ENCODE measurements at places on chromosomes 11 and 22. TPM values are rescaled to one million over a fixed set of nuclear protein-coding genes. Genes with fewer than 3 reads are reported as not detected.
A peak's percentile ranks its signal among the peaks of the same experiment; 100 is the strongest.

DNA sequence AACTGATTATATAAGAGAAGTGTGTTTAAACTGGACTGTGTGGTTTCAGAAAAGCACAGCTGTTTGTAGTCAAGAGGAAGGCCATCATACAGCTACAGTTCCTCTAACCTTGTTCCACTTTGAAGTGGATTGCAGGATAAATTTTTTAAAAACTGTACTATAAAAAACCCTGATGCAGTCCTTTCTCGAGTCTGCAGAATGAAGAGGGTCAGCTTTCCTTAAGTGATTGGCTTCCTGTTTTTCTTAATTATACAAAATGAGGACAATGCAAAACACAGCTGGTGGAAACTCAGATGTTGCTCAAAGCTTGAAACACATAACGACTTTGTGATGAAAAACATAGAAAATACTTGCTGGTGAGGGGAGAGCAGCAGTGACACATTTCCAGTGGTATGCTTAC lies 1060.5 kb downstream of the DLG2 start:
- no peaks in the 10 kb centered on the region for H3K4me1 ChIP-seq
- no peaks in the 10 kb centered on the region for H3K27me3 ChIP-seq
- H3K4me3 ChIP-seq: no peak overlapping the region
- no peak for DNase-seq

Gene FDX1
- 9.1 TPM for total RNA-seq

Gene CARD18
- not detected for total RNA-seq

DNA sequence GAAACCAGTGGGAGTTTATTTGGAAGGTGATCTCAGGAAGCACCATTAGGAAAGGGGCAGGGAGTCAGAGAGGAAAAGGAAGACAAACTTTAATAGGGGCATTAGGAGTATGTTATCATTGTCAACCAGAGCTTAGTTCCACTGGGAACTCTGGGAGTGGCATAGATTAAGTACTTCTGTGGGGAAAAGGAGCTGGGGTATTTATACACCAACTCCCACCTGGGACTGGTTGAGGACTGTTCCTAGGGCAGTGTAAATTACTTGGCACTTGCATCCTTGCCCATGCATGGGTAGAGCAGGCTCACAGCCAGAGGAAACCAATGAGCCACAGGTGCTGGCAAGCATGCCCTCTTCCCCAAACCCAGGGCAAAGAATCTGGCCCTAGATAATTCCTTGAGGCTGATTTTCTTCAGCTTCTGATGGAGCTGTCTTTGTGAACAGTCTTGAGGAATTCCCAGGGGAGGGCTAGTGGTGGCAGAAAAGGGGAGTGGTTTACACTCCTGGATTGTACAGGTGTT lies 541.2 kb downstream of the MIAT start:
- DNase-seq: no peak
- H3K36me3 ChIP-seq: peaks cover 3% of the 10 kb centered on the region
- no peak overlapping the region for H3K4me3 ChIP-seq
- H3K27me3 ChIP-seq: no peaks in the 10 kb centered on the region
- H3K27ac ChIP-seq: no peak overlapping the region

DNA sequence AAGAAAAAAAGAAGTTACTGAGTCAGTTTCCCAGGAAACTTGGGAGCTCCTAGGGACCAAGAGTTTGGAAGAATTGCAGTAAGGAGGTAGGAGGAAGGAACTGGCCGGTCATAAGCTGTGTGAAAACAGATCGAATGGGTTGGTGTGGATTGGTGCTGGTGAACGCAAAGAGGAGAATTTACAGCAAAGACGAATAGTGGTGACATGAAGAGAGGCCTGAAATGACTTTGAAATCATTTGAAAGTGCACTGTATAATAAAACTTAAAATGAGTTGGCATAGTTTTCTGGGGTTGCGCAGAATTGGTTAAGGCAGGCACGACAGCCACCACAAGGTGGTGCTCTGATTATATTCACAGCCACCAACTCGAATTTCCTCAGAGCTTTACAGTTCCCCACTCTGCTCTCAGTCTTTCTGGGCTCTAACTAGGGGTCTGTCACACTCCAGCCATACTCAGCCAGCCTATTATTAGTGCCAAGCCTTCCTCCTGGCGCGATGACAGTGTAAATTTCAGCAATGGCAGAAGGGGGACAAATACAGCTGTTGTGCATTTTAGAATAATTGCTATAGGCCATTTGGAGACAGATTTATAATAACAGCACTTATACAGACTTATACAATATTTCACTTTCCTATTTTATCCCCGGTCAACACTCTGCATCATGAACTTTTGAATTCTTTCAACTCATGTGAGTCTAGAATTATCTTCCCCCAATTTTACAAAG lies 8.3 kb upstream of the HTR3B start:
- H3K36me3 ChIP-seq: no peaks in the 10 kb centered on the region
- peak; percentile 42 for DNase-seq
- H3K27me3 ChIP-seq: no peaks in the 10 kb centered on the region
